ENCODE measurements at places on chromosomes 3 and 15. TPM values are rescaled to one million over a fixed set of nuclear protein-coding genes. Genes with fewer than 3 reads are reported as not detected.

Gene ARGFX
- total RNA-seq: not detected

Gene HTR3E
- total RNA-seq: not detected

Gene THSD4
- total RNA-seq: 39.2 TPM

Gene ITIH1
- not detected for total RNA-seq

Gene LARP6
- total RNA-seq: 9.2 TPM

Gene LMAN1L
- total RNA-seq: not detected

Gene EPB42
- total RNA-seq: not detected

Gene MFGE8
- total RNA-seq: 109 TPM

Gene FHIT
- 15.3 TPM for total RNA-seq

Gene C3orf85
- not detected for total RNA-seq
